ENCODE measurements at places on chromosomes 6 and 20. TPM values are rescaled to one million over a fixed set of nuclear protein-coding genes. Genes with fewer than 3 reads are reported as not detected.

GRCh38 chr6:69848552-69848951 is 17.8 kb upstream of the COL19A1 start:
- H3K27ac ChIP-seq, result no peak overlapping the region
- no peak for DNase-seq
- no peaks in the 10 kb centered on the region for H3K36me3 ChIP-seq
- no peak overlapping the region for H3K4me3 ChIP-seq

DNA sequence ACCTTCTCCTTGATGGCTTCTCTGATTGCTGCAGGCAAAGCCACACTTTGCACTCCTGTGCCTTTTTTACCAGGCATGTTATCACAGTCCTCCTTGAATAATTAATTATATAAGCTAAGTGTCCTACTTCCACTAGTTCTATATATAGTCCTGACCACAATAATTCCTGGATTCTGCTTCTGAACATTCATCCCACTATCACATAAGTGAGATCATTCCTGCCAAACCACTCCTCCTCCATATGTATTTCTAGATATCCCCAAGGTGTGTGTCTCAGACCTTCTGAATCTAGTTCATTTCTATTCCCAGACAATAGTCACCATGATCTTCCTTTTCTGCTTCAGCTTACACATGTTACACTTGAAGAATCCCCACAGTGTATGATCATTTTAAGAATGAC is 1237.5 kb upstream of the MAP3K7 start:
- H3K4me1 ChIP-seq, result no peaks in the 10 kb centered on the region
- H3K27me3 ChIP-seq, result no peaks in the 10 kb centered on the region
- H3K36me3 ChIP-seq, result no peaks in the 10 kb centered on the region
- no peak overlapping the region for H3K27ac ChIP-seq
- DNase-seq, result no peak

Gene RSPO3
- total RNA-seq, result not detected

Gene GSTA4
- total RNA-seq, result 0.25 TPM

Gene TRIM31
- not detected for total RNA-seq

Gene NKAIN4
- total RNA-seq, result not detected

DNA sequence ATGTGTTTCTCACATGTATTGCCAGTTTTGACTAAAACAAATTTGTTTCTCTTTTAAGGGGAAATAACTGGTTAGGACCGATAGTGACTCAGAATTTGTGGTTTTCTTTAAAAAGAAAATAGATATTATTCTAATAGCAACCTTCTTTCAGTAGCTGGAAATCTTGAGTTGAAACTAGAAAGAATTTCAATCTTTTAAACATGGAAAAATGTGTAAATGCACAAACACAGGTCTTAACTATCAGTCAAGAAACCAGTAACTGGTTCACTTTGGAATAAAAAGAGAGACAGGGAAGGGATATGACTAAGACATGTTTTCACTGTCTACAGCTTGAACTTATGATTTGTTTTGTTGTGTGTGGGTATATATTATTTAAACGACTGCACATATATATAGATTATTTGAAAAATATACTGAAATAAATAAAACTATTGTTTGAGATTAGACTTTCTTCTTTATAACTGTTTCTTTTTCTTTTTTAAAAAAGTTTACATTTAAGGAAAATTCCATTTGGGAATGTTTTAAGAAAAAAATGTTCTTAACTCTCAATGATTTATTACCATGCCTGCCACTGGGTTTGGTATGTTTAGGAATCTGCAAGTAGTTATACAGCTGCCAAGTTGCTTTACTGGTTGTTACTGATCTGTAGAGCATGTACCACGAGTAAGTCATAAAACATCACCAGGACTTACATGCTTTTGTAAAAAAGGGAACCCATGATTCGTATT is 753.3 kb upstream of the MARCKS start:
- DNase-seq, result no peak
- no peak overlapping the region for H3K4me3 ChIP-seq
- no peak overlapping the region for H3K27ac ChIP-seq
- no peaks in the 10 kb centered on the region for H3K36me3 ChIP-seq
- H3K27me3 ChIP-seq, result no peaks in the 10 kb centered on the region
- no peaks in the 10 kb centered on the region for H3K4me1 ChIP-seq

DNA sequence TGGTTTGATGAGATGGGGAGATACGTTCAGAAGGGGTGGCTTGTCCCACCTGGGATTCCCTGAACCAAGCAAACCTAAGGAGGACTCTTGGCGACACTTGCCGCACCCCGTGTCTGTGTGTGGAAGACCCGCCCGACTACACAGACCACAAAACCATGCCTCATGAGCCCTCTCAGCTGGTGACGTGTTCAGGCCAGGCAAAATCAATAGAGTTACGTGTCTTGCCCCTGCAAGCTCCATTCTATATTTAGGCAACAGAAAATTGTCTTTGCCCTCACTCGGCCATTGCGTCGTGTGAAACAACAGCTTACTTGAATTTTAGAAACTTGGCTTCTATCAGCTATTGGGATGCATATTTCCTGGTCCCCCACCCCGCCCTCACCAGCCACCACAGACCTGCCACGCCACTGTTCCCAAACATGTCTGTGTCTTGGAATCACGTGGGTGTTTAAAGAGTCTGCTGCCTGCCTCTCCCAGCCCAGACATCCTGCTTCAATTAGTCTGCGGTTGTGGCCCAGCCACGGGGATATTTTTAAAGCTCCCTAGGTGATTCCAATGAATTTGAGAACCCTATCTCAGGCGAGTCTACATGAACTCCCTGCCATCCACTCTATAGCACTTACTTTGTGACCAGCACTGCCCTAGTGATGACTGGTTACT is 279.2 kb upstream of the EXOC2 start:
- no peak overlapping the region for H3K4me3 ChIP-seq
- no peaks in the 10 kb centered on the region for H3K4me1 ChIP-seq
- no peaks in the 10 kb centered on the region for H3K36me3 ChIP-seq
- no peaks in the 10 kb centered on the region for H3K27me3 ChIP-seq
- H3K27ac ChIP-seq, result no peak overlapping the region

Gene STX11
- total RNA-seq, result 16.8 TPM

GRCh38 chr6:21461844-21462518 is 131.6 kb upstream of the SOX4 start:
- no peaks in the 10 kb centered on the region for H3K36me3 ChIP-seq
- no peaks in the 10 kb centered on the region for H3K27me3 ChIP-seq
- no peak overlapping the region for H3K4me3 ChIP-seq
- no peak for DNase-seq
- no peaks in the 10 kb centered on the region for H3K4me1 ChIP-seq
- no peak overlapping the region for H3K27ac ChIP-seq

Gene LY86
- total RNA-seq, result 1.3 TPM

GRCh38 chr6:125154761-125155135 is 1.2 kb downstream of the TPD52L1 start:
- peak overlapping the region; percentile 60 for H3K4me3 ChIP-seq
- peaks cover 16% of the 10 kb centered on the region for H3K4me1 ChIP-seq
- peaks cover 4% of the 10 kb centered on the region for H3K27me3 ChIP-seq
- H3K27ac ChIP-seq, result no peak overlapping the region

- H3K36me3 ChIP-seq, result no peaks in the 10 kb centered on the region
- no peak overlapping the region for H3K27ac ChIP-seq
- no peaks in the 10 kb centered on the region for H3K27me3 ChIP-seq
- no peaks in the 10 kb centered on the region for H3K4me1 ChIP-seq
- DNase-seq, result no peak
These were observed 17.6 kb downstream of the NANP start for GRCh38 chr20:25606094-25606695.

Gene ADGRF5
- total RNA-seq, result not detected

GRCh38 chr20:2729251-2729713 is 36.7 kb downstream of the EBF4 start:
- no peaks in the 10 kb centered on the region for H3K27me3 ChIP-seq
- no peak overlapping the region for H3K4me3 ChIP-seq
- DNase-seq, result peak; percentile 62
- H3K36me3 ChIP-seq, result no peaks in the 10 kb centered on the region
- peak overlapping the region; percentile 47 for H3K27ac ChIP-seq

Gene ALDH5A1
- 3.6 TPM for total RNA-seq

Gene C20orf96
- total RNA-seq, result 2.4 TPM

GRCh38 chr6:9250852-9251251 is 815.5 kb upstream of the SLC35B3 start:
- no peaks in the 10 kb centered on the region for H3K4me1 ChIP-seq
- H3K36me3 ChIP-seq, result no peaks in the 10 kb centered on the region
- H3K27ac ChIP-seq, result no peak overlapping the region
- H3K4me3 ChIP-seq, result no peak overlapping the region
- no peaks in the 10 kb centered on the region for H3K27me3 ChIP-seq

- no peaks in the 10 kb centered on the region for H3K4me1 ChIP-seq
- H3K27ac ChIP-seq, result no peak overlapping the region
- no peak overlapping the region for H3K4me3 ChIP-seq
These were observed 295.2 kb downstream of the TBC1D7 start for GRCh38 chr6:13033145-13033544.

Gene MTG2
- total RNA-seq, result 9.5 TPM

GRCh38 chr6:160929361-160929760 is 62.2 kb upstream of the MAP3K4 start:
- H3K27me3 ChIP-seq, result peaks cover 19% of the 10 kb centered on the region
- no peak overlapping the region for H3K27ac ChIP-seq
- no peak overlapping the region for H3K4me3 ChIP-seq
- no peak for DNase-seq

DNA sequence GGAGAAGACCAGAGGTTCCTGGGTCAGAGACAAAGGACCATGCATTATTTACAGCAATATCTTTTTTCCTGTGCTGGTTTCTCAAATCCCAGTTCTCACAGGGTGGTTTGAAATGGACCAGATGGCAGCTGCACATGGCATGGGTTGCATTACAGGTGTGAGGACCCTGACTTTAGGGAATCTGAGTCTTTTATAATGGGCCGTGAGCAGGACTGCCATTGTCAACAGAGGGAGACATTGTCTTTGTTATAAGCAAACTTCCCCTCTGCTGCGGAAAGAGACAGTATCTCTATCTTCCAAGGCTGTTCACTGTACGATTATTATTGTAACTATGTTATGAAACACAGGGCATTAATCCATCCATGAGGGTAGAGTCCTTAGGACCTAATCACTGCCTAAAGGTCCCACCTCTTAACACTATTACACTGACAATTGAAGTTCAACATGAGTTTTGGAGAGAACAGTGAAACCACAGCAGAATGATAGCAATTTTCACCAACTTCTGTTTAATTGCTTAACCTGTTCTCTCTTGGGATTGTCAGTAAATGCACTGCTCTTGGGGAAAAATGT is 156.1 kb upstream of the AGPAT4 start:
- no peak overlapping the region for H3K4me3 ChIP-seq
- no peak for DNase-seq
- H3K4me1 ChIP-seq, result no peaks in the 10 kb centered on the region
- no peak overlapping the region for H3K27ac ChIP-seq
- H3K36me3 ChIP-seq, result no peaks in the 10 kb centered on the region
- no peaks in the 10 kb centered on the region for H3K27me3 ChIP-seq

DNA sequence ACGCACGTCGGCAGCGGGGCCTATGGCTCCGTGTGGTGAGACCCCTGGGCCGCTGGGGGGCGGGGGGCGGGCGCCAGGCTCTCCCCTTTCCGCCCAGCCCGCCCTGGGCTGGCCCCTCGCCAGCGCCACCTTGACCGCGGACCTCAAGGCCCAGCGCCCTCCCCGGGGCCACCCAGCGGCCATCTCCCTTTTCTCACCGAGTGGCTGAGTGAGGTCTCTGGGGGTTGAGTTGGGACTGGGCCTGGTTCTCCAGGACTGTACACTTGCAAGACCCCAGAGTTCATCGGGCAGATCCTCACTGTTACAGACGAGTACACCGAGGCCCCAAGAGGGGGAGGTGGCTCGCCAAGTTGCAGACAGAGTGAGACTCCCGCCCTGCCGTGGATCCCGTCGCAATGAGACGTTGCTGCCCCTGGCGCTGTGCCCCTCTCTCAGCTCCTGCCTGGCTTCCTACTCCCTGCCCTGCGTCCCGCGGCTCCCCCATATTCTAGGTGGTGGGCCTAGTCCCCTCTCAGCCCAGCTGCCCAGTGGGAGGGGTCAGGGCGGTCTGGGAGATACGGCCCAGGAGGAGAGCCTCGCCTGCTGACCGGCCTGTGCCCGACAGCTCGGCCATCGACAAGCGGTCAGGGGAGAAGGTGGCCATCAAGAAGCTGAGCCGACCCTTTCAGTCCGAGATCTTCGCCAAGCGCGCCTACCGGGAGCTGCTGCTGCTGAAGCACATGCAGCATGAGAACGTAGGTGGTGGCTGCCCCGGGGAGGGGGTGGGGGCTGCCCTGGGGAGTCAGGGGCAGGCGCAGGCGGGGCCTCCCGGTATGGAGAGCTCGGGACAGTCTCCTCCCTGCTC is 576 bp downstream of the MAPK13 start:
- H3K4me3 ChIP-seq, result peak overlapping the region; percentile 83
- DNase-seq, result peak; percentile 55
- H3K36me3 ChIP-seq, result peaks cover 32% of the 10 kb centered on the region
- H3K4me1 ChIP-seq, result peaks cover 59% of the 10 kb centered on the region
- H3K27me3 ChIP-seq, result no peaks in the 10 kb centered on the region

Gene BMP7
- not detected for total RNA-seq

DNA sequence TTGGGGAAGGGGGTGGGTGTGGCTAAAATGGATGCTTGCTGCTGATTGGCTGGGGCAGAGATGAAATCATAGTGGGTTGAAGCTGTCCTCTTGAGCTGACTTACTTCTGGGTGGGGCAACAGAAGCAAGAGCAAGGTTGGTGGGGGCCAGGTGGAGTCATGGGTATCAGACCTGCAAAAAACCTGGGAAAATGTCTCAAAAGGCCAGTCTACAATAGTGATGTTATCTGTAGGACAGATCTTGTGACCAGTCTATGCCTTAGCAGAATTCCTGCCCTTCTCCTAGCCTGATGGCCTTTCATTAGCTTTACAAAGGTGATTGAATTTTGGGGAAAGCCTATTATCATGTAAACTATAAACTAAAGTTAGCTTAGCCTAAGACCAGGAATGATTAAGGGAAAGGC is 945.7 kb downstream of the KIF16B start:
- H3K36me3 ChIP-seq, result no peaks in the 10 kb centered on the region
- H3K4me1 ChIP-seq, result no peaks in the 10 kb centered on the region
- no peak for DNase-seq
- no peak overlapping the region for H3K27ac ChIP-seq

Data from CD4-positive, alpha-beta T cell (primary cell).